D721Med (cell line): ENCODE measurements at places on chromosomes 5 and 9.

DNA sequence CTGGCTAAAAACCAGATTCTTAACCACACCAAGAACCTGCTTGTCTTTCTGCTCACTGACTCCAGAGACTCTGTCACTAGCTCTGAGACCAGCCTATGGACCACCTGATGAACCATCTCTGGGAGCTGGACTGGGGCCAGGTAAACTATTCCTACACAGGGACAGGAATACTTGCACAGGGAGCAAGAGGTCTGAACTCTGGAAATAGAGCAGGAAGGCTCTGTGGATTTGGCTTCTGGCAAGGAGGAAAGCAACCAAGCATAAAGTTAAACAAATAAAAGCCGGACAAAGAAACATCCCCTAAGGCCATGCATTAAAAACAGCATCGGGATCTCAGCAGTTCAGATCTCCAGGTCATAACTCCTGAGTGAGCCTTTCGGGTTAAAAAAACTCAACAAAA lies 5.6 kb upstream of the SPARC start:
- DNase-seq = no peak

- DNase-seq = no peak
Measured at GRCh38 chr5:170523142-170523551, 19.3 kb downstream of the KCNIP1 start.

GRCh38 chr9:24007185-24007584 lies 181.1 kb upstream of the ELAVL2 start:
- no peak for DNase-seq

- no peak for DNase-seq
Measured at GRCh38 chr5:55935371-55935770, 59.4 kb downstream of the IL6ST start.

- no peak for DNase-seq
Measured at GRCh38 chr5:79774171-79774854, 84.7 kb downstream of the CMYA5 start.

- DNase-seq = no peak
Measured at GRCh38 chr5:73367650-73368049, 80.9 kb downstream of the FOXD1 start.

DNA sequence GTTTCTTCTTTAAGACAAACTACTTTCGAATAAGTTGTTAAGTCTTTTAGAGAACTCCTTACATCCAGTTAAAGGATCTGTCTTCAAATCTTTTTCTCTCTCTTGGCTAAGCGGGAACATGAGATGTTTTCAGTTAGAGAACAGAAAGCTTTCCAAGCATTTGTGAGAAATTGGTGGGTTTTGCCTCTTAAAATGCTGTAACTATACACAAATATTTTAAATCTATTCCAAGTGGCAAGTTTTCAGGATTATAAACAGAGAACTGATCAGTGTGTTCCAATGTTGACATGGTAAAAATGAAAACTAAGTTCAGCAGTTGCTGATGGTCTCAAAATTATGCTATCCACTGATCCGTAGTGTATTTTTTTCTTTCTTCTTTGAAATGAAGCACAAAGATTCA lies 100.4 kb downstream of the EBF1 start:
- no peak for DNase-seq
